Effector CD8-positive, alpha-beta T cell (primary cell): ENCODE measurements at places on chromosomes 16 and 17.

- DNase-seq, result no peak
These were observed 20.9 kb downstream of the HLF start for GRCh38 chr17:55285340-55286301.

DNA sequence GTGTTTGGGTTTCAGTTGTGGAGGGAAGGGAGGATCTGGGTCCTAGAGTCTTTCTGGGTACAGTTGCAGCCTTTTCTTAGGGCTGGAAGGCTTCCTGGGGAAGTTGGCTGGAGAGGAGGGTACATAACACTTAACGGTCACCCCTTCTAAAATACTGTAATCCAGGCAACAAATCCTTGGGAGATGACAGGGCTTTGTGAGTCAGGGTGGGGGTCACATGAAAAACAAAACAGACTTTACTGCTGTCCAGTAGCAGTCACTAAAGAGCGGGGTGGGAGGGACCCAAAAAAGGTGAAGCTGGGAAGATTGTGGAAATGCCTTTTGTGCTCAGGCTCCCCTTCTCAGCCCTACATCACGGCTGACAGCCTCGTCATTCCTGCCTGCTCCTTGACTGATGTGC, 6.3 kb downstream of the SAP30BP start:
- no peak for DNase-seq

DNA sequence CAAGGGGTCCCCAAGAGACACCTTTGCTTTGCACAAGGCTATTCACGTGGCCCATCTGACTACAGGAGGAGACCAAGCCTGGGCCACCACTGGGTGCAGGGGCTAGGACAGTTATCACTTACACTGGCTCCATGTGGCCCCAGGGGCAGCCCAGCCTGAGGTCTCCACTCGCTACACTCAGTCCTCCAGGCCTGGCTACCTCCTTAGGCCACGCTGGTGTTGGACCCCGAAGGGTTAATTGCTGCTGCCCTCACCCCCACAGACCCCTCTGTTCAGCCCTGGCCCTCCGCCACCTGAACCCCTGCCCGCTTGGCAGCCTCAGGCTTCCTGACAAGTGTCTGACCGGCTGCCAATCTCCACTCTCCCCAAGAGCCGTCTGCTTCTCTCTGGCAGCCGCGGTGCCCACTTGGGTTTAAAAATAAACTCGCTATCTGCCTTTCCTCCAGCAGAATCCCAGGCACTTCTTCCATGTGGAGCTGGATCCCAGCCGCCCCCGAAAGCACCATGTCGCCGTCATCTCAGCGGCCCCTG, 27.8 kb downstream of the ADAM11 start:
- DNase-seq, result no peak

- no peak for DNase-seq
These were observed 339.8 kb downstream of the BCAS3 start for GRCh38 chr17:61017317-61018006.
